ENCODE measurements at places on chromosomes 7 and 10.

DNA sequence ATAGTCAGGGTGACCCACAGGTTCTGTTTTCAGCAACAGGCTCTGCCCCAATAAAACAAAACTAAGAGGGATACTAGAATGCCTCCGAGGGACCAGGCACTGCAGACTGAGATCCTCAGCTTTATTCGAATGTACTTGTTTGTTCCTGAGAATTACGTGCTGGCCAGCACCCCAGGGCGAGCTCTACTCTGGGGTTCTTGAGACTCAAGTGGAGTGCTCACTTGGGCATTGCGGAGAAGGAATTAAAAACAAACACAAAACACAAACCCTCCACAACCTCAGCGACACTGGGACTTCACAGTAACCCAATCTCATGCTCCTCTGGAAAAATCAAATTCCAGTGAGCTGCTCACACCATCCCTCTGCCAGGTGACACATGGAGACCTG lies 250.7 kb downstream of the TNS3 start:
- DNase-seq, result no peak

GRCh38 chr10:9860045-9860444 lies 1157.6 kb upstream of the CELF2 start:
- DNase-seq, result no peak

DNA sequence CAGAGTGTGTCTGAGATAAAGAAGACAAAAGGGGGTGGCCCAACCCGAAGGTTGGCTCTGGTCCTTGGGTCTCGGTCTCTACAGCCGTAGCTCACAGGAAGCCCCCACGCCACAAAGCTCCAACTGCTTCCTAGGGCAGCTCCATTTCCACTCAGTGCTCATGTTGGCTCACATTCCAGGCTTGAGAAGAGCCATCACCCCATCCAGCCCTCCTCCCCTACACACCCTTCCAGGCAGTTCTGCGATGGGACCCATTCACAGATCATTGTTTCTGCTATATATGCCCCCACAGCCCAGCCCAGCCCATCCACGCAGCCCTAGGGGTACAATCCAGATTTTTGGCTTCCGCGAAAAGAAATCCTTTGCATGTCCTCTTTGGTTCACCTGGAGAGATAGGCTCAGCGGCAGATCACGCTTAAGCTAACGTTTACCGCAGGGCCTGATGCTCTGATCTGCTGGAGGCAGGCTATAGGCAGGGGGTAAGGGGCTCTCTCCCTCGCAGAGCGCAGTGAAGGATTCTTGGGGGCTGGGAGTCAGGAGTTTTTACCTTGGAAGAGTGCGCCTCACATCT lies 6.2 kb upstream of the HOXA11 start:
- DNase-seq, result no peak

GRCh38 chr7:140810830-140811556 lies 113.7 kb downstream of the BRAF start:
- DNase-seq, result peak; percentile 47

GRCh38 chr7:122675011-122675410 lies 23.9 kb downstream of the RNF133 start:
- no peak for DNase-seq

- DNase-seq, result no peak
Observed at GRCh38 chr7:80883154-80884025, 35.5 kb downstream of the SEMA3C start.

GRCh38 chr7:129707910-129708499 lies 96.5 kb downstream of the NRF1 start:
- no peak for DNase-seq

DNA sequence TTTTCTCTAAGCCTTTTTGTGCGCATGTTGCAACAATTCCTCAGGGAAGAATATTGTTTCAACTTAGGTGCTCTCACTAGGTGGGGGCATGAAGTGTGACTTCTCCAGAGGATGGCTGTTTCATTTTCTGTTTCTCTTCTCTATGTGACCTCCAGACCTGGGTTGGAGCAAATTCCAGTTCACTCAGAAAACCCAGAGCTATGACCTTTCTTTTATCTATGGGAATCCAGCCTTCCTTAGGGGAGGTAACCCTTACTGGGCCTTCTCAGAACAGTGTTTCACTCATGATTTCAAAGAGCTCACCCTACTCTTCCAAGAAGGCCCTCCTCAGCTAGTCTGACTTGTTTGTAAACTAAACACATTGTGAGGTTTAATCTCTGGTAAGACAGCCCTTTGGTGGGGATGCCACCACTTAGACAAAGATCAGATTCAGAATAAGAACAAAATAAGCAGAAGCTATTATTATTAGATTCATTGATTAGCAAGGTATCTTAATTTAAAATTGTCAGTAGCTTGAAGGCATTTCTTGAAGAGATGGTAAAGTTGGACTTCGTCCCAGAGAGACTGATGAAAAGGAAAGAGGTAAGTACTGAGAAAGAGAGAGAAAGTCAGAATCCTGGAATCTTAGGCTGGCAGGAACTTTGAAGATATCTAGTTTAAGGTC lies 16.6 kb upstream of the TAS2R60 start:
- no peak for DNase-seq

DNA sequence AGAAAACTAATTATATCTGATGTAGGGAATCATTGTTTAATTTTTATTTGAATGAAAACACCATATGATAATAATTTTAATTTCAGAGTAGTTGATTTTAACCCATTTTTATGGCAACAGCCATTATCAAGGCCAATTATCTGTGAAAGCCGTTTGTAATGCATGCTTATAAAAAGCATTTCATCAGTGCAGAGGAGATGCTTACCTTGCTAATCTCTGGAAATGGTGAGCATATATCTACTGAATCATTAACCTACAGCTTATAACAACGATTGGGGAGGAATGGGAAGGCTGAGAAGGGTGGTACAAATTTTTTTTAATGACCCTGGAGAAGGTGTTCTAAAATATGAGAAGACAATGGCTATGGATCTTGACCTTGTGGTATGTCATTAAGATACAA lies 235.6 kb downstream of the DGKB start:
- DNase-seq, result no peak

DNA sequence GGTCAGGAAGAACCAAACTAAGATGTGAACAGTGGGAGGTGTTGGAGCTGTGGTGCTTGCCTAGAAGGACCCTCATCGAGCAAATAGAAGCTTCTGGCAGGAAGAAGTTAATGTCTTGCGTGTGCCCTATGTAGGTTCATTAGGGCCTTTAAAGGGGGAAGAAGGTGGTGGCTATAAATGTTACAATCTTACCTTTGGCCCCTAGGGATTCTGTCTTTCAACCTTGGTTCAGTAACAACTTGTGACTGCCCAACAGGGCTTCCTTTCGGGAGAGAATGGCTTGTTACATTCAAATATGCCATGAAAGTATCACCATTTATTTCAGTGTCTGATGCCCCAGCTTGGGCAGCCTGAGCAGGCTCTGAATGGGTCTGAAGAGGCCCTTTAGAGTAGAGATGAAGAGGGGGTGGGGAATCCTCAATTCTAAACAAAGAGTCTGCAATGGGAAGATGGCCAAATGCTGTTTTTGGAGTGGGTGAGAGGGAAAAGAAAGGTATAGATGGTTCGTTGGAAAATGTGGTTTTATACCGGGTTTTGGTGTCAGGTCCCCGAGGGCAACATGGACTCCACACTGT lies 108.0 kb downstream of the TCF7L2 start:
- no peak for DNase-seq

GRCh38 chr7:87058744-87059524 lies 520 bp downstream of the ELAPOR2 start:
- no peak for DNase-seq

GRCh38 chr10:83915801-83916200 lies 223.5 kb upstream of the GHITM start:
- no peak for DNase-seq

DNA sequence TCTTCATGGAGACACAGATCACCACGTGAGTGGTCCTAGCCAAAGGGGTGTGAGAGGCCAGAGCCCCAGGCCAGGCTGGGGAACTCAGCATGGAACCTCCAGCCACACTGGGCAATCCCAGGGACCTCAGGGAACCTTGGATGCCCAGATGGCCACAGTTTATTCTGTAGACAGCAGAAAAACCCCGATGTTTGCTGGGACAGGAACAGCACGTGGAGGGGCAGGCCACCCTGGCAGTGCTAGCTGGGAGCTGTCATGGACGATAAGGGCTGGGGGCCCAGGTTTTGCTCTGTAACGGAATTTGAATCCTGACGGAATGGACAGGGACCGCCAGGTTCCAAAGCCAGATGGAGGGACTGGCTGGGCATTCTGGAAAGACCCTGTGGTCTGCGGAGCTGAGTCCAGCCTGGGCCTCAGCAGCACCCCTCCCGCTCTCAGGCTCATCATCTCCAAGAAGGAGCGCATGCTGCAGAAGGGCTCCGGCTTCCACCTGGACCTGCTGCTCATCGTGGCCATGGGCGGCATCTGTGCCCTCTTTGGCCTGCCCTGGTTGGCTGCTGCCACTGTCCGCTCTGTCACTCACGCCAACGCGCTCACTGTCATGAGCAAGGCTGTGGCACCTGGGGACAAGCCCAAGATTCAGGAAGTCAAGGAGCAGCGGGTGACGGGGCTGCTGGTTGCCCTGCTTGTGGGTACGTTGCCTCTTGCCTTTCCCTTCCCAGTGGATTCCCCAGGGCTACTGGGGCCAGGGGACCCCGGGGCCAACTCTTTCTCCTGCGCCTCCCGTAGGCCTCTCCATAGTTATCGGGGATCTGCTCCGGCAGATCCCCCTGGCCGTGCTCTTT lies 5.6 kb downstream of the FASTK start:
- no peak for DNase-seq

- no peak for DNase-seq
Observed at GRCh38 chr10:108362296-108362695, 1197.8 kb upstream of the SORCS1 start.

- no peak for DNase-seq
Observed at GRCh38 chr7:66138994-66139752, 24.5 kb downstream of the CRCP start.

DNA sequence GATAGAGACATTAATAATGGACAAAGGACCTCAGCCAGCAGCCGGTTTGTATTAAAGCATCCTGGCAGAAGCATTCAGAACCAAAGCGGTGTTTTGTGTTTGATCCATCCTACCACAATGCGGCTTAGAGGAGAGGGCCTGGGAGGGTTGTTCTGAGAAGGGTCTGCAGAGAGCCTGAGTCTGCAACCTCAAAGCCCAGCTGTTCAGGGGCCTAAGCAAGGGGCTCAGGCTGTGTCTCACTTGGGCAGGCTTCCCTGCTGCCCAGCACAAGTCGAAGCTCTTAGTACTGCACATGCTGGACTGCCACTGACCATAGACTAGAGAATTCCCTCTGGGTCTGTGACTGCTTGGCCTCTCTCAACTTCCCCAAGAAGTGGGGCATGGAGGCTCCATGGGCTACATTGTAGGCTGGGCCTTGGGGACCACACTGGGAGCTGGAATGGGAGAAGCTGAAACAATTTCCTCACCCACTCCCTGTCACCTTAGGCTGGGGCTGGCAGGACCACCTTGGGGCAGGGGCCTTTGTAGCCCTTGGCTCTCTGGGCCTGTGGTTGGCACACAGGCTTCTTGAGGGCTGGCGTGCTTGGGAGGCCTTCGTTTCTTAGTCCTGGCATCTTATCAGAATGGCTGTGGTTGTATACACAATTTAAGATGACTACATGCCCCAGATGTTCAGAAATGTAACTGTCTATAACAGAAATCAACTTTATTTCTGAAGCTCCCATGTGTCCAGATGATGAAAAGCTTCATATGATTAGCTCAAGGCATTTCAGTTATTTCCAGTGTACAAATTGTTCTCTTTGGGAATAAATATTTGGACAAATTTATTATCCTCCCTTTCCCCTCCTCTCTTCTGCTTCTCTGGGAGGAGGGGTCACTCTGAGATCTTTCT lies 44.5 kb downstream of the LRRC18 start:
- no peak for DNase-seq

DNA sequence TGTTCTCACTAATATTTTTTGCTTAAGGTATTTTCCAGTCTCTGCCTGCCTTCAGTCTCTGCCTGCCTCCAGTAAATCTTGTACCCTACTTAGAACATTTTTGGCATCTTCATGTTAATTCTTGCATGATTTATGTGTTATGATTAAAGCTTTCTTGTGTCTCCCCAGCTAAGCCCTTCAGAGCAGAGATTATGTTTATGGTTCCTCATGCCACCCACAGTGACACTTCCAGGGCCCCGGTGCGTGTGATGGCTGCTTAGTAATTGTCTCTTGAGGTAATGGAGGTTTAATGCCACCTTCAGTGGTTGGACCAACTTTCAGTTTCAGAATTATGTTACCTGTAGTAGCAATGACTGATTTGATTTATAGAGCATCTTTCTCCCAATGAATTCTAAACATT lies 70.6 kb upstream of the MET start:
- no peak for DNase-seq

- no peak for DNase-seq
Observed at GRCh38 chr10:80540981-80541750, 3.5 kb downstream of the SH2D4B start.

- DNase-seq, result no peak
Observed at GRCh38 chr10:33448421-33449140, 114.1 kb upstream of the NRP1 start.

DNA sequence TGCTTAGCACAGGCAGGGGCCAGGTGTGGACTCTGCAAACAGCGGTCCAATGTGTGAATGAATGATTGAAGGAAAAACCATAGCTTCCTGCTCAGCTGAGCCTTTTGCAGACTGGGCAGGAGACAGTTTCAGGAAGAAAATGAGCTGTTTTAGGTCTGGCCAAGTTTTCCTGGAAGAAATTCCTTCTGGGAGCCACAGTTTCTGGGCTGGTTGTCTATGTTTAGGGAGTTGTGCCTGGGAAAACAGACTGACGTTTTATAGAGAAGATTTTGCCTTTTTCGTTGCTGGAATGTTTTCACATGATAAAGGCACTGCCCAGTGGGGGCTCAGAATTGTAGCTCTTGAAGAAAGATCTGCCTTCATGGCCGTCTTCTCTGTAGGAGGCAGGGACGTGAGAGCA lies 255.1 kb downstream of the CCSER2 start:
- no peak for DNase-seq

- no peak for DNase-seq
Observed at GRCh38 chr7:122597277-122597676, 101.6 kb downstream of the RNF133 start.

- no peak for DNase-seq
Observed at GRCh38 chr7:23093546-23093945, 12.0 kb upstream of the KLHL7 start.

DNA sequence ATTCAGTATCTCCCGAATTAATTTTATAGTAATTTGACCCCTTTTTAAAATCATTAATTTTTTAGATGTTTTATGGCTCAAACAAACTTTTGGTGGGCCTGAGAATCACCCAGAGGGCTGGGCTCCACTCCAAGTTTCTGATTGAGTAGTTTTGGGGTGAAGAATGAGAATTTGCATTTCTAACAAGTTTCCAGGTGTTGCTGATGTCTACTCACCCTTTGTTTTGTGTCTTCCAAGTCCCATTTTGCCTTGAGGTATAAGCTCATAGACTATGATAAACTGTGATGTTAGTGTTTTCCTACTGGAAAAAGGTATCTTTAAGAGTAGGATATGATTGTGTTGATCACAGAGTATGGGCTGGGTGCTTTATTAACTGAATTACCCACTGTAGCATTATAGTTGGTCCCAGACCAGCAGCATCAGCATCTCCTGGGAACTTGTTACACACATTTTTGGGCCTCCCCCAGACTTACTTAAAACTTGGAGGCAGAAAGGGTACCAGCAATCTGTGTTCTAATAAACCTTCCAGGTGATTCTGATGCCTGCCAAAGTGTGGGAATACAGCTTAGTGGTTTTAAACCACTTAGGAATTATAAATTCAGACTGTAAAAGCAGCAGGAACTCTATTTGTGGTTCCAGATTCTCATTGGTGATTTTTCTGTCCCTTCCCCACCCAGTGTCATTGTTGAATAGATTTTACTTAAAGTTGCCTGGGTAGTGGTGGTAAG lies 19.1 kb downstream of the ZNRF2 start:
- no peak for DNase-seq

- DNase-seq, result no peak
Observed at GRCh38 chr7:95989301-95989700, 216.9 kb downstream of the DYNC1I1 start.

GRCh38 chr10:96453856-96454583 lies 59.7 kb downstream of the TLL2 start:
- DNase-seq, result no peak
